Activated T-helper 1 cell treated with anti-CD3 and anti-CD28 coated beads, Interleukin-2, amount 50 U/mL, for 16 hours (primary cell): ENCODE measurements at places on chromosomes 4 and X.

DNA sequence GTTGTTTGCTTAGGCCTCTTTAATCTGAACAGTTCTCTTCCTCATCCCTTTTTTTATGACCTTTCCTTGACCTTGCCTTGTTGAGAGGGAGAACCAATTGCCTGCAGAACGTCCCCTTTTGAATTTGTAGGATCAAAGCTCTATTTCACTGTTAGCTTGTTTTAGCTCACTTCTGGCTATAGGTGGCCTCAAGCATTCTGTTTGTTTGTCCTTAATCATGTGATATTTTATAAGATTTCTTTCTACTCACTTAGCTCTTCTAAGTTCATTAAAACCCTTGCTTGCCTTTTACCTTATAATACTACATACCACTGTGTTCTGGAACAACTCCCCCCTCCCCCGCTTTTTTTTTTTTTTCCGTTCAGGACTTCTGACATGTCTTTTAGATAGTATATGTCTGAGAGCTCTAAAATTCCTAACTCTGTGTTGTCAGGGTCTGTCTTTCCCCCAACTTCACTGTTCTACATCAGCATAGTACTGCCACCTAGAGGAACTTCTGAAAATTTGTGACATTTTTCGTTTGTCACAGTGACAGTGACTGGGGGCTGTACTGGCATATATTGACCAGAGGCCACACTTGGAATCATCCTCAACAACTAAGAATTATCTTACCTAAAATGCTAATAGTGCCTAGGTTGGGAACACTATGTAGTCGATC is 128.5 kb downstream of the LARP7 start:
- no peak for DNase-seq

- DNase-seq, result no peak
These were observed 85.1 kb downstream of the SLC10A7 start for GRCh38 chr4:146436423-146437162.

DNA sequence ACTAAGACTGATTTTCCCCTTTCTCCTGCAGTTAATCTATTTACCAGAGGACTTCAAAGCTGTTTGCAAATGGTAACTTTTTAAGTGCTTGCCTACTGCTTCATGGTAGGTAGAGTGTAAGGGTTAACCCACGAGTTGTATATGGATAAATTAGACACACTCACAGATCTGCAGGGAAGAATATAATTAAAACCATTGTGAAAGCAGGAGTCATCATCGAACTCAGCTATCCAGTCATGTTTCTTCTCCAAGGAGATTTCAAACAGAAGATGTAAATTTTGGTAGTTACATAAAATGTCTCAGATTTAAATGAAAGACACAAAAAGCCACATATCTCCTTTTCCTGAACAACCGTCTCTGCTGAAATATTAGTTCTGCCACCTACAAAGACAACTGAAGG is 549 bp upstream of the XG start:
- DNase-seq, result no peak

DNA sequence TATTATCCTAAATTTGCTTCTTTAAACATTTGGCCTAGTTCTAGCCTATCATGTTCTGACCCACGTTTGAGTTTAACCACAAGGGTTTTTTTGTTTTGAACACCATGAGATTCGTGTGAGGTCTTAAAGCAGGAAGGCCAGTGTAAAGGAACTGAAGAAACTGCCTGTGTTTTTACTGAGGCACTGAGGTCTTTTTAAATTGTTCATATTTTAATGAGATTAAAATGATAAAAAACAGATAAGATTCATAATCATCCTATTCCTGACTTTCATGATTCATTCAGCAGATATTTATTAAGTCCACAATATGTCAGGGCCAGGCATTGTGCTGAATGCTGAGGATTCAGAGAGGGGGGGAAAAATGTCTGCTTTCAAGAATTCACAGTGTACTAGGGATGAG is 3.2 kb downstream of the RPS6KA3 start:
- DNase-seq, result no peak

- DNase-seq, result no peak
These were observed 412.1 kb downstream of the ADAM29 start for GRCh38 chr4:175330236-175330635.

GRCh38 chr4:15926486-15926885 is 12.1 kb downstream of the FGFBP1 start:
- DNase-seq, result no peak

- DNase-seq, result no peak
These were observed 26.3 kb downstream of the CHIC2 start for GRCh38 chr4:54038056-54038455.

DNA sequence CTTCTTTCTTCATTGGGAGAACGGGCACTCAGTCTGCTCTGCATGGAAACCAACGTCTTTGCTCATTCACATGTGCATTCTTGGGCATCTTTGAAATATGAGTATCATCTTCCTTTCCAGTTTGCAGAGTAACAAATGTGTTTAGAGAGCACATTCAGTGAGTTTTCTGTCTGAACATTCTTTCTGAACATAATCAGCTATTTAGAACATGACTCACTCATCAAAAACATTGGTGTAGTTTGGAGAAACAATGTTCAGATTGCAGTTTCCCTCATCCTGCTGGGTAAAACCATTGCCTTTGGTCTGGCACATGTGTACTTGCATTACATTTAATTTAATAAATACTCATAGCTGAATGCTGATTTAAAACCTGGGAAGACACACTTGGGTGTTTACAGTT is 81.5 kb upstream of the F9 start:
- no peak for DNase-seq

DNA sequence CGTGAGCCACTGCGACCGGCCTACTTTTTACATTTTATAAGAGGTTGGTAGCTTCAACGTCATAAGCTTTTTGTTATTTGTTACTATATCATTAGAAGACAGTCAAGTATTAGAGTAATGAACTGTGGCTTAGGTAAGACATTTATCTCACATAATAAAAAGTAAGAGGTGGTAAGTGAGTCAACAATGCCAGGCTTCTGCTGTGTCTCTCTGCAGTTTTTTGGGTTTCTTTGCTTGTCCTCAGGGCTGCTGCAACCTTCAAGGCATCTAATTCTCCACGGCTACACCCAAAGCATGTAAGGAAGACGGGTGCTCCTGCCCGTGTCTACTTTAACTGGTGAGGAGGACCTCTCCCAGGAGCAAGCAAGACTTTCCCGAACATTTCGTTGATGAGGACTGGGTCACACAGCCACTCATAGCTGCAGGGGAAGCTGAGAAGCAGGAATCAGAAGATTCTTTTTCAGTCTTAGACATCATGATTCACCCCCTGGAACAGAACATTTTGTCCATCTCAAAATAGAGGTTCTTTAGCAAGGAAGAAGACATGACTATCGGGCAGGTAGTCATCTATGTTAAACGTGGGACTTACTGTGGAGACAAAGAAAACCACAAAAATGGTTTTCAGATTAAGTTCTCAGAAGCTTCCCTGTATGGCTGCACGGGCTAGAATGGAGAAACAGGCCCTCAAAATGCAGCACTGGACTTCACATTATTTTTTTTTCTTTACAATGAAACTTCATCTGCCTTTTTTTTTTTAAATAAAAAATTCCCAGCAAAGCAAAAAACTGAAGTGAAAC is 13.0 kb upstream of the RHOH start:
- DNase-seq, result no peak

DNA sequence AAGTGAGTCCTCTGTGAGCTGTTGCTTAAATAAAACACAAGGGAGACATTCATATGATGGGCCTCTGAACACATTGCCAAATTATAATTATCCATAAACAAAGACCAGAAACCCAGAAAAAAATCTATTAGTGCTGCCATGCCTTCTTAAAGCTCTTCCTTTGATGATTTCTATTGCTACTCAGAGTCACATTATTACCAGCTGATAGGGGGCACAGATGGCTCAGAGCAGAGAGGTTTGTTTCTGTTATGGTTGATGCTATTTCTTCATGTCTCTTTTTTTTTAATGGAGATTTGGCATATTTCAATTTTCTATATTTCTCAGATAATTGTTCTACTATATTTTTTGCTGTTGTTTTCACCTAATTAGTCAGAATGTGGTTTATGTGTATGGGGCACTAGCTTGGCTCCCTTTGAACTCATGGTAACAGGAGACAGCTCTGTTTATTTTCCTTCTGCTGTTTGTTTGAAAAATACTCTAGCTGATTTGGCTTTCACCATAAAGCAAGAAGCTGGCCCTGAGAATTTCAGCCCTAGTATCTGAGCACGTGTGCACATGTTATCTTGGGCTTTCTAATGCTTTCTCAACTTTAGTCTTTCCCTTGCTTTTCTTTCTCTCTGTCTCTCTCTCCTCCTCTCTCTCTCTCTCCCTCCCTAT is 568.8 kb downstream of the PPARGC1A start:
- DNase-seq, result no peak

DNA sequence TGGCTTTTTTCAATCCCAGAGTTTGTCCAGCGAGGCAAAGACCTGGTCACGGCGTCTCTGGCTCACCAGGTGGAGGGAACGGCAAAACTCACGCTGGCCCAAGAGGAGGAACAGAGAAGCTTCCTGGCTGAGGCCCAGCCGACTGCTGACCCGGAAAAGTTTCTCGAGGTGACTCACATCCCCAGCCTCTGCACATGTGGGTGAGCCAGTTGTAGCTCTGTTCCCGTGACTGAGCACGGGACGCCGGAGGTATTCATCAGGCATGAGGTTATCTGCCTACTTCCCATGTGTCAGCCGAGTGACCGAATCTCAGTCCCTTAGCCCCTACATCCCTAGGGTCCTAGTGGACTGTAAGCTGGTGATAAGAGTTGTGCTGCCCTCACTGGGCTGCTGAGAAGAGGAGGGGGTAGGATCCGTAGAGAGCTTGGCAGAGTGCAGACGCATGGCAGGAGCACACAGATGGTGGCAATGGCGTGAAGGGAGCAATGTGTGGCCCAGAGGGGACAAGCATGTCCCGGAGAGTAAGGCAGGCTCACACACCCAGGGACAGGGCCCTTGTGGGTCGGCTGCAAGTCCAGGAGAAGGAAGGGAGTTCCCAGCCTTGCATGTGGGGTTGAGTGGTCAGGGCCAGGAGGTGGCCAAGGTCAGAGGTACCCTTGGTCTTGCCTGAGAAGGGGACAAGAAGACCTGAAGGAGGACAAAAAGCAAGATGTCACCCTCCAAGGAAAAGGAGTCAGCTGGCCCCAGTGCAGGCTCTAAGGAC is 42.9 kb downstream of the EVC start:
- DNase-seq, result no peak

GRCh38 chr4:94673961-94674360 is 83.8 kb upstream of the BMPR1B start:
- no peak for DNase-seq

DNA sequence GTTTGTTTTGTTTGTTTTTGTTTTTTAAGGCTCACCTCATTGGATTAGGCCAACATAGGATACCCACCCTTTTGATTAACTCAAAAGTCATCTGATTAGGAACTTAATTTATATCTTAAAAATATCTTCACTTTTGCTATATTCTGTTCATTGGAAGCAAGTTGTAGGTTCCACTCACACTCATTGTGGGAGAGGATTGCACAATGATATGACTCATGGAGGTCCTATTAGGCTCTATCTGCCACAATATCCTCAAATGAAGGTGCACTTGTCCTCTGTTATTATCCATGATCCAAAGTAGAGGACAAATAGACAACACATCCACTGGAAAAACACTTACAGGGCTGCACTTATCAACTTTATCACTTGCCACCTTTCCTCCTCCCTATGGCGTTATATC is 60.5 kb upstream of the ADAMTS3 start:
- no peak for DNase-seq

DNA sequence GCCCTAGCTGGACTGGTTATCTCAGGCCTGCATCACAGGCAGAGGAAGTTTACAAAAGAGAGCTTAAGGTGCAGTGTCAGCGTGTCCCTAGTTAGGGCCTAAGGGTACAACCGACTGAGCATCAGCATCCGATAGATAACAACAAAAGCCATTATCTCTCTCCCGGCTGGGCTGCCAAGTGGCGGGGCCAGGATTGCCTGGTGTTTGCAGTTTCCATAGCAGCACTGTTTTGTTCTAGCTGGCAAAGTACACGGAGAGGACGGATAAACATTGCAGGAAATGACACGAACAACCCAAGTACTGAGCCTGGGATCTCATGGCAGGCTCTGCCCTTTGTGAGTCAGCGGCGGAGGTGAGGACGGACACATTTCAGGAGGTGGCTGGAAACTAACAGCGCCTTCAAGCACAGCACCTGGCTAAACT is 104.7 kb upstream of the NOCT start:
- DNase-seq, result no peak

DNA sequence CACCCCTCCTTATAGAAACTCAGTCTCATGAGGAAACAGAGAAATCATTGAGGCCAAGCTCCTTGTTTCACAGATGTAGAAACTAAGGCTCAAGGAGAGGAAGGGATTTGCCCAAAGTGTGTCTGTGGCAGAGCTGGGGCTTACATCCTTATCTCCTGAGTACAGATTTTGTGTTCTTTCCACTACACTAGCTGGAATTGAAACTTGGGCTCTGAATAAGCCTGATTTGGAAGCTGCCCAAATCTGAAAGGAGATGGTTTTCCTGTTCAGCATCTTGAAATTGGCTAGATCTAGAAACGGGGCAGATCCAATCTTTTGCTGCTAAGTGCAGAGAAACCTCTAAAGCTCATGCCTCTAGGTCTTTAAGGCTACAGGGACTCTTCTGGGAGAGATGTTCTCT is 24.3 kb downstream of the AWAT2 start:
- no peak for DNase-seq

- DNase-seq, result no peak
These were observed 8.3 kb downstream of the MAGEA11 start for GRCh38 chrX:149720021-149720689.

DNA sequence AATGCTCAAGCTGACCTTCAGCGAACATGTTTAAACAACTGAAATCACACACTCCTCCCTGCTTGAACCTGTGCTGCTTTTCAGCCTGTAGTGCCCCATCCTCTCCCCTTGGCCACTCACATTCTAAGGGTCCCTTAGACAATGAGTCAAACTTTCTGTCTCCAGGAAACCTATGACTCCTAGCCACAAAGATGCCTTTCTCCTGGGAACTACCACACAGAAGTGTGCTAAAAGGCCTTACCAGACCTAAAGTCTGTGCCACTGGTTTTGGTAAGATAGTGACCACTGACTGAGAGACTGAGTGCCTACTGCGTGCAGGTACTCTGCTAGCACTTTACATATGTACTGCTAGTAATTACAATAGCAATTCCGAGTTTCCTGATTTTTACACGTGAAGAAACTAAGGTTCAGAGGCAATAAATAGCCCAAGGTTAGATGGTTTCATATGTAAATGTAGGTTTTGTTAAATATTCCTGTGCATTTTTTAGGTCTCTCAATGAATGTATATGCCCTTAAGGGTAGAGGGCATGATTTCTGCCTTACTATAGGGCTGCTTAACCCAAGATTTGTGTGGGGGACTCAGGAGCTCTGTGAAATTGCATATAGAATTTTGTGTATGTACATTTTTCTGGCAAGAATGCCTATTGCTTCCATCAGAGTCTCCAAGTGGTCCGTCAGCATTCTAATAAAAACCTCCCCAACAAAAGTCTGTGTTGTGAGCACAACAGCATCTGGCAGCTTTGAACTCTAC is 71.1 kb downstream of the NSG1 start:
- no peak for DNase-seq

- no peak for DNase-seq
These were observed 88.3 kb downstream of the AMELX start for GRCh38 chrX:11381464-11381863.

- no peak for DNase-seq
These were observed 11.8 kb upstream of the ELF2 start for GRCh38 chr4:139188648-139189416.
